Fibroblast of the conjunctiva (primary cell): ENCODE measurements at places on chromosomes 2 and 18.

- DNase-seq, result no peak
Measured at GRCh38 chr18:77940566-77940965, 690.9 kb downstream of the GALR1 start.

- DNase-seq, result no peak
Measured at GRCh38 chr18:78424403-78425018, 555.1 kb upstream of the SALL3 start.

GRCh38 chr18:63421514-63421913 lies 762 bp downstream of the VPS4B start:
- DNase-seq, result no peak

- no peak for DNase-seq
Measured at GRCh38 chr18:37574113-37574512, 8.5 kb upstream of the CELF4 start.

- DNase-seq, result no peak
Measured at GRCh38 chr2:181308766-181309515, 148.2 kb upstream of the ITGA4 start.

DNA sequence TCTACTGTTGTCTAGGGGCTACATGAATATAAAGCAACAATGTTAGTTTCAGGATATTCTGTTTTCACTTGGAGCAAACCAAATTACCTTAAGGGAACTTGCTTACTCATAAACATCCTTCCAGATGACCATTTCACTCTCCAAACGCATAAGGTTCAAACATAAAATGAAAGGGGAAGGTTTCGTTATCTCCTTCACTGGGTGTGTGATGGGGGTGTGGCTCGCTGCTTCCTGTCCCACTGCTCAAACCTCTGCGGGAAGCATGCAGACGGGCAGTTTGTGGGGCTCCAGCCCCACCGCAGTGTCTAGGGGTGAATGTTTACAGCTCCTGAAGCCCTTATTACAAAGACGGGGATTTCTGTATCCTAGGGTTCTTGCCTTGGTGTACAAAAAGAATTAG lies 1310.9 kb upstream of the TMEFF2 start:
- no peak for DNase-seq

DNA sequence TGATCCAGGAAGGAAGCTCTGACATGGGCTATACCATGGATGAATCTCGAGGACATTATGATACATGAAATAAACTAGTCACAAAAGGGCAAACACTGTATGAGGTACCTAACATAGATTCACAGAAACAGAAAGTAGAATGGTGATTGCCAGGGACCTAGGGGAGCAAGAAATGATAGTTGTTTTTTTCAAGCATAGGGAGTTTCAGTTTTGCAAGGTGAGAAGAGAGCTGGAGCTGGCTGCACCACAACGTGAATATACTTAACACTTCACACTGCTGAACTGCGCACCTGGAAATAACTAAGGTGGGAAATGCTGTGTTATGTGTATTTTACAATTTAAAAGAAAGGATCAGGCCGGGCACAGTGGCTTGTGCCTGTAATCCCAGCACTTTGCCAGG lies 13.2 kb upstream of the AGAP1 start:
- DNase-seq, result no peak

DNA sequence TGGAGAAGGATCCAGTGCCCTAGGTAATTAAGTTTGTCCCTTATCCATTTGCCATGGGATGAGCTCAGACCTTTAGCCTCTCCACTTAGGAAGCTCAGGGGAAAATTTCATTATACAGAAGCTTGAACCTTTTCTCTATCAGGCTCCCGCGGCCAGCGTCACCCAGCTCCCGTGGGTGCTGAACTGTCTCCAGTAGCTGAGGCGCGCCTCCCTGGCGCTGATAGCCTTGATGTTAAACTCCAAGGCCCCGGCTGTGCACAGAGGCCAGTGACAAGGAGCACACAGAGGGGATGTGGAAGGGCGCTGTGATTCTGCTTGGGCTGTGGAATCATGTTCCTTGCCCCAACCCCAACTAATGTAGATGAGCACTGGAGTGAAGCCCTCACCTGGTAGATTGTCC lies 50.8 kb downstream of the NRP2 start:
- DNase-seq, result no peak
